ENCODE measurements at places on chromosomes 13 and 19. TPM values are rescaled to one million over a fixed set of nuclear protein-coding genes. Genes with fewer than 3 reads are reported as not detected.

DNA sequence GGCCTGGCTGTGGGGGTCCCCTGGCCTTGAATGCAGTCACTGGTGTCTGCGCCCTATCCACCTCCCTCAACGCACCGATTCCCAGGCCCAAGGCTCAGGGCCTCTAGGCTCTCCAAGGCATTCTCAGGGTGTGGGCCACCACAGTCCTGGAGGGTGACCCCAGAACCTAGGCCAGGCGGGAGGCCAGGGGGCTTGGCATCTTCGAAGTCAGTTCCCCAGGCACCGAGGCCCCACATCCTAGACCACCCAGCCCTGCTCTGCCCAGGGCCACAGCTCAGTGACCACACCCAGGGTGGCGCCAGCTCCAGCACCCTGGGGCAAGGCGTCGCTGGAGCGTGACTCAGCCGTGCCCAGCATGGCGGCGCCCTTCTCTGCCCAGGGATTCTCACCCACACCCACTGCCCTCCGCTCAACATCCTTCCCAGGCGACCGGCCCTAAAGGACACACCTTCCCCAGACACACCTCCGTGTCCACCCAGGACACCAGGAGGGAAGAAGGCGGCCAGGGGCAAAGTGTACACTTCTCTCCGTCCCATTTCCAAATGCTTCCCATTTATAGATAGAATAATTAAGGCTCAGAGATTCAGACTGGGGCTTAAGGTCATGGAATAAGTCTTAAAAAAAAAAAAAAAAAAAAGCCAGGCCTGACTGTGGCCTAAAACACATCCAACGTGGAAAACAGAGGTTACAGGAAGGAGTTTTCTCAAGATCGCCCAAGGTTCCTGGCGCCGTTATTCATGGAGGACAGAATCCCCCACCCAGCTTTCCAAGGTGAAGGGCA, 36.4 kb upstream of the NANOS3 start:
- peak; percentile 95 for DNase-seq

SCN1B gene
- total RNA-seq = 5.7 TPM

SLC7A9 gene
- total RNA-seq = 0.35 TPM

FLT1 gene
- 0.65 TPM for total RNA-seq

GRCh38 chr13:30341815-30342570, 34.6 kb upstream of the KATNAL1 start:
- DNase-seq = no peak

- no peak for DNase-seq
Measured at GRCh38 chr19:41595258-41595889, 19.4 kb downstream of the CEACAM21 start.

- DNase-seq = no peak
Measured at GRCh38 chr13:113245849-113246796, 36.7 kb downstream of the CUL4A start.

FXYD3 gene
- not detected for total RNA-seq

DNA sequence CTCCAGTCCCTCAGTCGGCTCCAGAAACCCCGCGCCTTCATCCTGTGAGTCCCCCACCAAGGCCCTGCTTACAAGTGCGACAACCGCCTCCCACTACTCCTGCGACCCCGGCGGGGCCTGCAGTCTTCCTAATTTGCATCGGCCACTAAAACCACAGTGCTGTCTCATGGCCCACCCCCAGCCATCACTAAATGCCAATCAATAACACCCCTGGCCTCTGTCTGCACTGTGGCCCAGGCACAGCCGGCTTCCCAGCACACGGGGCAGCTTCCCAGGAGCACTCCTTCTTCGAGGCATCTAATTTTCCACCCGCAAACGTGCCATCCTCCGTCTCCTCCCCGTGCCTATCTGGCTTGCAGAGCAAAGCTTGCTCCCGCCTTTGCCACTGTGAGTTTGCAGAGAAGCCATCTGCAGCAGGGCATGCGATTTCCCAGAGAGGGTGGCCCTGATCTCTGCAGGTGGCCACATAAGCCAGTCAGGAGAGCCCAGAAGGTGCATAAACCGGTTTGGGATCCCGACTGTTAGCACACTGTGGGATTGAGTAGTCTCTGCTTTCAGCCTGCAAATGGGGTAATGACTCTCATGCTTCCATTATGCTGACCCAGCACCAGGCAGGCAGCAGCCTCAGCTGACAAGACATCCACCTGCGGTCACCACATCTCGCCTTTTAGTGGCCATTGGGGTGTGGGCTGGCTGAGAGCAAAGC, 34.0 kb upstream of the USE1 start:
- no peak for DNase-seq

POU4F1 gene
- not detected for total RNA-seq

MEIOSIN gene
- not detected for total RNA-seq

DNA sequence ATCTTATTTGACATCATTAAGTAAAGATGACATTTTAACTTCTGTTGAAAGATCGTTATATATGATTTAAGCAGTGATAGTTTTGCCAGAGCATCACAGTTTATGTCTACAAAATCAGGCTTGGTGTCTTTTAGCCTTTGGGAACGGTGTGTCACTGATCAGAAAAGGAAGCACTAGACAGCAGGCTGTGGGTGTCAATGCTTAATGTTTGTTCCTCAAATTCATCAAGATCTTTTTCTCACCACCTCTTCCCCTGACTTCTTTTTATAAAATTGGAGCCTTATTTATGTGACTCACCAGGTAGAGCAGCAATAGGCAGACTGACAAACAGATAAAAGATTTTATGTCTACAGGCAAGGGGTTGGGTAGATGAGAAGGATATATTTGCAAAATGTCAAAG, 1558.5 kb downstream of the EFNB2 start:
- no peak for DNase-seq

DNA sequence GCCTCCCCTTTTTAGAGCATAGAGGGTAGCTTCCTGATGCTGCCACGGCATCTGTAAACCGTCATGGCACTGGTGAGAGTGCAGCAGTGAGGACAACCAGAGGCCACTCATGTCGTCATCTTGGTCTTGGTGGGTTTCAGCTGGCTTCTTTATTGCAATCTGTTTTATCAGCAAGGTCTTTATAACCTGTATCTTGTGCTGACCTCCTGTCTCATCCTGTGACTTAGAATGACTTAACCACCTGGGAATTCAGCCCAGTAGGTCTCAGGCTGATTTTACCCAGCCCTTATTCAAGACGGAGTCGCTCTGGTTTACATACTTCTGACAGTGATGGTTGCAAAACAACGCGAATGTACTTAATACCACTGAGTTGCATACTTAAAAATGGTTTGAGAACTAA, 14.4 kb upstream of the FBN3 start:
- no peak for DNase-seq

GRCh38 chr19:50025794-50026549, at the start of gene ZNF473:
ZNF473 (plus strand) TSS chr19:50026005; CDS start chr19:50031083, 5,078 bp downstream.
- DNase-seq = peak; percentile 97

DNA sequence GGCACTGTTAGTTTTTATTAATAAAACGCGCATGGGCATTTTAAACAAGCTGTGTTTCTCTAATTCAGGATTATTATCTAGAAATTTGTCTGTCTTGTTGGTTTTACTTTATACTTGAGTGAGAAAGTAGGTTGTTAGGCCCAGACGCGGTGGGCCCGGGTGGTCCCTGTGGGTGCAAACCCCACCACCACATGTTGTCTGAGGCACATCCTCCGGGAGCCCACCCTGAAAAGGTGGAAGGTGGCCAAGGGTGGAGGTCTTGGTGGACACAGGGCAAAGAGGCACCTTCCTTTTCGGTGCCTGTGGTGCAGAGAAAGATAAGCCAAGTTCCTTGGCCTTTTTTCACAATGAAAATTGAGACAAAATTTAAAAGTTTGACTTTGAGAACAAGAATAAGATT, 16.6 kb downstream of the ATP4B start:
- DNase-seq = peak; percentile 42

ZNF91 gene
- total RNA-seq = 19.9 TPM

DNA sequence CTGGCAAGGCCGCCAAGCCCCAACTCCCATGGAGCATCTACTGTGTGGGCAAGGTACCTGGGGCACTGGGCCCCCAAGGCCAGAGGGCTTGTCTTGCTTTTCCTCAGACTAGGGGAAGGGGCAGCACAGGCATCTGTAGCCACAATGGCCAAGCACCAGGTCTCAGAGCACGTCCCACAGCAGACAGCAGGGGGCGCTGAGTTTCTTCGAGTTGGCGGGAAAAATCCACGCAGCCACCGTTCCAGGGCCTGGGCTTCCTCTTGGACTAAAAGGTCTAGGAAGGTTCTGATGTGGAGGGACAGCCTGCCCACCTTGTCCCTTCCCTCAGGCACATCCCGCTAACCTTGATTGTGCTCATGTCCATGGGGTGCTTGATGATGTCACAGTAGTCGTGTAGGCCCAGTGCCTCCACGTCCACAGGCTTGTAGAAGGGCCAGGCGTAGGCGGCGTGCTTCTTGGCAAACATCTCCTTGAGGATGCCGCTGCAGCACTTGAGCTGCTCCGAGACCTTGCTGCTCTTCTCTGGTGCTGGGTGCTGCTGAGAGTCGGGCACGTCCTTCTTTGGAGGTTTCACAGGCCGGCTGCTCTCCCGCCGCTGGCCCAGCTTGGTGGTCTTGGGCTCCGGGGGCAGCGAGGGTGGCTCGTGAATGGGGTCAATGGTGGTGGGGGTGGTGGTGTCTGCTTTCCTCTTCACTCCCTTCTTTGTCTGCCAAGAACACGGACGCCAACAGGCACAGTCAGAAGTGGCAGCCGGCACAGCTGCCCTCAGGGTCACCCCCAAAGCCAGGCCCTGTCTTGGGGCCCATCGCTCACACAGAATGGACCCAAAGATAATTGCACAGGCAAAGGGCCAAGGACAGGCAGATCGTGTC, 32.0 kb upstream of the EPHX3 start:
- no peak for DNase-seq

MAST1 gene
- 0.97 TPM for total RNA-seq

GRCh38 chr13:39419876-39420275, 183.1 kb downstream of the LHFPL6 start:
- DNase-seq = no peak

GRCh38 chr13:52173373-52173772, 14.0 kb upstream of the NEK3 start:
- DNase-seq = no peak

CELF5 gene
- not detected for total RNA-seq

DNA sequence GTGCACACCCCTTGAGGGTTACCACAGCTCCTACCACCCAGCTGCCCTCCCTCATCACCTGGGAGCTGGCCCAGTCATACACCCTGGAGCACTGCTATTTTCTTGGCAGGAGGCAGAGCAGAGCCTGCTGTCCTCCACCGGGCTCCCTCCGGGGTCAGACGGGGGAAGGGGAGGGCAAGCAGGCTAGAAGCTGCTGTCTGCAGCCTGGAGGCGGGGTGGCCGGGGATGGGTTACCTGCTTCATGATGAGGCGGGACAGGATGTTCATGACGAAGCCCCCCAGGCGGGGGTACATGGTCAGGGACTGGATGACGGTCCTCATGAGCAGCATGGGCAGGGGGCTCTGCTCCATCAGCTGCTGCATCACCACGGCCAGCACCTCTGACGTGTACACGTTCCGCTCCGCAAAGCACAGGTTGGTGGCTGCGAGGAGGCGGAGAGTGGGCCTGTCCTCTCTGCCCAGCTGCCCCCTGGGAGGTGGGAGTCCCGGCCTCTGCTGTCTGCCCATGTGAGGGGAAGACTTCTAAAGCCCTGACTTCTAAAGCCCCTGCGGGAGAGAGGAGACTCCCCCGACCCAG, 2.7 kb upstream of the RSPH6A start:
- DNase-seq = peak; percentile 89

GRCh38 chr13:81302125-81302524, 961.2 kb upstream of the SPRY2 start:
- DNase-seq = no peak

GRCh38 chr19:33681081-33681680, 59.4 kb downstream of the CHST8 start:
- no peak for DNase-seq

DNA sequence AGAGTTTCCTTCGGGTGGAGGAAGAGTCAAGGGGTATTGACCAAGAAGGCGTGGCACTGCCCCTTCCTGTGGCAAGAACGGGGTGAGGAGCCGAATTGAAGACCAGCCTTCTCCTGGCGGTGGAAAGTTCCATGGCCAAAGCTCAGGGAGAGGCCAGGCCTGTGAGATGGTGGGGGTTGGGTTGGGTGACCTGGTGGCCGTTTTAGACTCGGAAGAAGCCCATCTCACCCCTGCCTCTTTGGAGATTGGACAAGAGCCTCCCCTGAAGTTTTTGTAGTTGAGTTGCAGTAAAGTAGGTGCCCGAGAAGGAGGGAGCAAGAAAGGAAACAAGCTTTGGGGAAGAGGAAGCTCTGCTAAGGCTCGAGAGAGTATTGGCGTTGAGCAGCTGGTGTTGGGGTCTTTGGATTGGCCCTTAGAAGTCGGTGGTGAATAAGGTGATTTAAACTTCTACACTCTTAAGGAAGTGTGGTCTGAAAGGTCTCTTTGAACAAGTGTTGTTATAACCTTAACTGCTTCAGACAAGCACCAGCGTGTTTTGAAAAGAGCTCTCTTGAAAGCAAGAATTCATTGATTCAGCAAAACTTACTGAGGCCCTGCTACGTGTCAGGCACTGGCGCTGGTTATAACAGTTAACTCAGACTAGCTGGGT, 964 bp downstream of the SPINT2 start:
- no peak for DNase-seq

DNA sequence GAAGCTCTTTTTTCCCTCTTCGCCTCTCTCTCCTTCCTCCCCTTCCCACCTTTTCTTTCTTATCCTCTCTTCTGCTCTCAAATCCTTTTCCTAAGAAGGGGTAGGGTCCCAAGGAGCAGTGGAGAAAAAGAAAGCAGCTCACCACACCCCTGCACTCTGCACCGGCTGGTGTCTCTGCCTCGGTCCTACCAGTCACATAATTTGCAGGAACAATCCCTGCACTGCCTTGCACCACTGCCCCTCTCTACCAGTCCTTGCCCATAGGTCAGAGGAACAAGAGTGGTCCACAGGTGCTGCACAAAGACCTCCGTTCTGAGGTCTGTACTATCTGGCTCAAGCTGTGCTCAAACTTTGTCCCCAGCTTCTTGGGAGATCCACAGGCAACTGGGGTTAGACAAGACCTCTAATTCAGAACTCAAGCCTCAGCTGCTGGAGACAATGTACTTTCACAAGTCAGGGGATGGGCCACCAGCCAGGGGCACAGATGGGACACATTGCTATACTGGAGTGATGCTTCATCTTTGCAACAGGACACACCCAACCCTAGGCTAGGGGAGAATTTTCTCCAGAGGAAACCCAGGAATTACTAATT, 125.4 kb upstream of the ZNF507 start:
- DNase-seq = no peak

- no peak for DNase-seq
Measured at GRCh38 chr13:42384265-42384664, 112.3 kb downstream of the AKAP11 start.

GRCh38 chr13:89695343-89696257, 1651.9 kb upstream of the MIR17HG start:
- no peak for DNase-seq

GRCh38 chr19:41808663-41809566, 12.5 kb downstream of the CEACAM3 start:
- no peak for DNase-seq

ZNF296 gene
- 0.12 TPM for total RNA-seq

CRX gene
- total RNA-seq = not detected

SLC25A23 gene
- total RNA-seq = 51.7 TPM

CBARP gene
- 7.6 TPM for total RNA-seq
